ENCODE measurements at places on chromosomes 1 and 21.
A peak's percentile ranks its signal among the peaks of the same experiment; 100 is the strongest.

- no peak for DNase-seq
These were observed 15.3 kb downstream of the KRTAP10-1 start for GRCh38 chr21:44524414-44525371.

DNA sequence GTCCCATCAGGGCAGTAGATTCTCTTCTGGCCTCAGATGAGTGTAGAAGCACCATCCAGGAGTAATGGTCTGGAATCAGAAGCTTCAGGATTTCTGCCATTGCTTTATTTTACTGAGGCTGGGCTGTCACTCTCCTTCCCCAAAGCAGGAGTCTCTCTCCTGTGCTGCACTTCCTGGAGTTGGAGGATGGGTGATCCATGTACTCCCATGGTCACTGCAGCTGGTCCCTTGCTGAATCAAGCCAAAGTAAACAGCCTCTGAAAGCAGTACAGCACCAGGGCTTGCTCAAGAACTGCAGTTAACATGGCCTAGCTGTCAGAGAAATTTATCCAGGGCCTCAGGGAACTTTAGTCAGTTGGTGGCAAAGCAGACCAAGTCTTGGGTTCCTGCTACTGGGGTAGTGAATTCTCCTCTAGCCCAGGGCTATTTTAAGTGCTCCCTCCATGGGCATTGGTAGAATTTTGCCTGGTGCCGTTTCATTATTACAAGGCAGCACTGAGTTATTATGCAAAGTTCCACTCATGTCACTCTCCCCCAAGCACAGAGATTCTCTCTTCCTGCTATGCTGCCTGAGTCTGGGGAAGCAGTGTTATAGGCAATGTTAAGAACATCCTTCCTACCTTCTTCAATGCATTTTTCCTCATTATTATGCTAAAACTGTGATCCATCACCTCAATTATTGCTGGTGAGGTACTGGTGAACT, 29.5 kb downstream of the DRAM2 start:
- no peak for DNase-seq

DNA sequence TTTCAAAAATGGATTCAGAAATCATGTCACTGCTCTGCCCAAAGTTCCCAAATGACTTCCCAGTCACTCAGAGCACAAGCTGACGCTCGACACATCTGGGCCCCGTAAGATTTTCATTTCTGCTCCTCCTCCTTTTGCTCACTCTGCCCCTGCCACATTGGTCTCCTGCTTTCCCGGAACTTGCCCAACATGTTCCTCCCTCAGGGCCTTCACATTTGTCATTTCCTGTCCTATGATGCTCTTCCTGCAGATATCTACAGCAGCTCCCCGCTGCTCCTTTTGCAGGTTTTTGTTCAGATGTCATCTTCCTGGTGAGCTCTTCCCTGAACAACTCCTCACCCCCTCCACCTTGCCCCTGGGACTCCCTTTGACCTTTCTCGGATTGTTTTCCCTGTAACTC, 58.5 kb upstream of the IVNS1ABP start:
- DNase-seq, result no peak

DNA sequence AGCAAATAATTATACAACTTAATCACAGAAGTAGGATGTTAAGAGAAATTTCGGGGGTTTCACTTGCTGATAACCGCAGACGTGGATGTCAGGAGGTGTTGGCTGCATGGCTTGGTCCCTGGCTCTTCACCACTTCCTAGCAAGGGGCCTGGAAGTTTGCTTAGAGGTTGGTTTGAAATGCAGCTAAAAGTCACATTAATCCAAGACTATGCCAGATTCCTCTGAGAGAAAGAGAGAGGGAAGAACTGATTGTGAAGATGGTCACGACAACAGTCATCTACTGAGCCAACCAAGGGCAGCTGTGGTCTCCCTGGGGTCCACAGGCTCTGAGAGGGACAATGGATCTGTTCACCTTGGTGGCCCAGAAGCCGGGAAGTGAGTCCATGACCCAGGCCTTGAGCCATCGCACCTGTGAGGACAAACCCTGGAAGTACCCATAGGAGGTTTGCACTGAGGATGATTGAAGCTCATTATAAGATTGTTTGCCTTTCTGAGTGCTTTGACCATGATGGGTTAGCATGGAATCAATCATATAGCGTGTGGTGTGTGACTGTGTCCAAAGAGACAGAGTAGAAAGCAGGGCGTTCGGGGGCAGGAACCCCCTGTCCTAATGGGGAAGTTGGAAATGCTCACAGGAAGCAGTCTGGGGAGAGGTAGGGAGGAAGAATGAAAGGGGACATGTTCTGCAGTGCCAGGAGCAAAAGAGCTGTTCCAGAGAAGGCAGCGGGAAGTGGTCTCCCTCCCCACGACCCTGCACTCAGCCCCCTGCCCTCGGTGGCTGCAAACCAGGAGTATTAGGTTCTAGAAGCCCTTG, 47.1 kb downstream of the UMODL1 start:
- no peak for DNase-seq

GRCh38 chr21:42002421-42002958, 7.7 kb downstream of the ZBTB21 start:
- peak; percentile 24 for DNase-seq
